8988T (cell line): ENCODE measurements at places on chromosomes 16 and 17.
A peak's percentile ranks its signal among the peaks of the same experiment; 100 is the strongest.

GRCh38 chr16:68252383-68252782 lies 7.2 kb downstream of the PLA2G15 start:
- no peak for DNase-seq

- DNase-seq, result no peak
Measured at GRCh38 chr16:48511071-48511540, 98.9 kb downstream of the N4BP1 start.

GRCh38 chr16:496097-496886 lies 31.2 kb upstream of the CAPN15 start:
- DNase-seq, result no peak

DNA sequence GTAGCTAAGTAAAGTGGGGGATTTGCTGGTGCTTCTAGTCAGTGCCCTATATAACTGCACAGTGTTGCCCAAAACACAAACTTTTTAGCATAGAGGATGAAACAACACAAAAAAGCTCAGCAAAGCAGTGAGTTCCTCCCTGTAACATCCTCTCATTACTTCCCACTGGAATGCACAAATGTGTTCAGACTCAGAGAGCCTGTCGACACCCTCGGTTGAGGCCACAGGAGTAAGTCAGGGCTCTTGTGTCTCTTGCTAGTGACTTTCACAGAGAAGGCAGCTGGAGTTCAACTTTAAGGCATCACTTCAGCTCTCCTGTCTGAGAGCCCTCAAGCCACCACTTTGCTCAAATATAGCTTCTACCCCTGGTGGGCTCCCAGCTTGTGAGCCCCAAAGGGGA lies 107.2 kb upstream of the NETO2 start:
- DNase-seq, result no peak

GRCh38 chr17:75785016-75785890 lies 647 bp downstream of the UNK start:
- DNase-seq, result no peak

DNA sequence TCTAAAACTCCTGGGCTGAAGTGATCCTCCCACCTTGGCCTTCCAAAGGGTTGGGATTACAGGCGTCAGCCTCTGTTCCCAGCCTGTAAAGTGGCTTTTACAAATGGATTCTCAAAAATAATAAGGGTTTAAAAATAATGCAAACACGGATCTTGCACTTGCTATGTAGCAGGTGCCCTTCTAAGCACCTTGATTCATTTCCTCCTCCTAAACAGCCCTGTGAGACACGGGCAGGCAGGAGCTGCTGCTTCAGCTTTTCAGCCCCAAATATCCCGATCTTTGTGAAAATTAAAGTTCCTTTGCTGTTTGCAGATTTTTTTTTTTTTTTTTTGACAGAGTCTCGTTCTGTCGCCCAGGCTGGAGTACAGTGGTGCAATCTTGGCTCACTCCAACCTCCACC lies 31.7 kb downstream of the NAGPA start:
- no peak for DNase-seq

- no peak for DNase-seq
Measured at GRCh38 chr16:3716831-3717234, 491 bp downstream of the TRAP1 start.

DNA sequence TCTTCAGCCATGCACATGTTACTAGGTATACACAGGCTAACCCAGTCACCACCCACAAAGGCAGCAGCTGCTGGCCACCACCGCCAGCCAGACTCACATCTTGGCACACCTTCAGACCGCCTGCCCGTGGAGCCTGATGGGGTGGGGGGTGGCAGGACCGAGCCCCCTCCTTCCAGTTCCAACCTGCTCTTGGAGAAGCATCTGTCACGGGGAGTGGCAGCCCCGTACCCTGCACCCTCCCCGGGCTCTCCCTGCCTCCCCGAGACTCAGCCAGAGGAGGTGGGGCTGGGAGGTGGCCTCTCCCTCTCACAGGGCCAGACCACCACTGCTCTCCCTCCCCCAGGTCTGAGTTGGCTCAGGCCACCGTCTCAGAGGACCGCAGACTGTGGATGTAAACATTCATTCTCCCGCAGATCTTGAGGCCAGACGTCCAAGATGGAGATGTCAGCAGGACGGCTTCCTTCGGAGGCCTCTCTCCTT lies 11.3 kb upstream of the RBFOX3 start:
- peak; percentile 6 for DNase-seq

GRCh38 chr17:28718333-28719020 lies 809 bp upstream of the RAB34 start:
- no peak for DNase-seq

DNA sequence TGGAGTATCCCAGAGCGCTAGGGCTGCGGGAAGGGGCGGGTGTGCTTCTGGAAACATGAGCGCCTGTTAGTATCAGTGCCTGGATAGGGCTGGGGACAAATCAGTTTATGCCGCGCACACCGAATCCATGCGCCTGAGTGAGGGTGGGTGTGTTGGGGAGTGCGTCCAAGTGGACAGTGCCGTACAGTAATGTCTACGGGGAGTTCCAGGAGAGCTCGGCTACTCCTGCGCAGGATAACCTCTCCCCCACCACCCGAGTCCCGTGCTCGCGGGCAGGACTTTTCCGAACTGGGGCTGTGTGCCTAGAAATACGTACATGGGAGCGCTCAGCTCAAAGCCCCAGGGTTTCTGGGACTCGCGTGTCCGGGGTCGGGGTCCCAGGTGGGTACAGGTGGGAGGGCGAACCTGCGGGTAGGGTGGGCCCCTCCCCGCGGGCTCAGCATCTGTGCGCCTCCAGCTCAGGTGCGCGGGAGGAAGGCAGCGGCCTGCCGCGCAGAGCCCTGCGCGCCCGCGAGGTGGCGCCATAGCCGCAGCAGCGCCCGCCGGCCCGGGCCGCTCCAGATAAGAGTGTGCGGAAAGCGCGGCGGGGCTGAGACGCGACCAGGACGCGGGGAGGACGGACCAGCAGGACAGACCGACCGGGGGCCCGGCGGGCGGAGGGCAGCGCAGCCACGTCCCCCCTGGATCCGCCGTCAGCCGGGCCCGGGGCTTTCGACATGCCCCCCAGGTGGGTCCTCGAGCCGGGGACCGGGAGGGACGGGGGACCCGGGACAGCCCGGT lies at the start of gene HIC1:
Gene HIC1 (plus strand): TSS at position 592 of the 780 bp plus-strand sequence. CDS start 1,588 bp downstream, outside the sequence.
- peak; percentile 98 for DNase-seq

- no peak for DNase-seq
Measured at GRCh38 chr16:48064971-48065370, 90.8 kb downstream of the ABCC12 start.

DNA sequence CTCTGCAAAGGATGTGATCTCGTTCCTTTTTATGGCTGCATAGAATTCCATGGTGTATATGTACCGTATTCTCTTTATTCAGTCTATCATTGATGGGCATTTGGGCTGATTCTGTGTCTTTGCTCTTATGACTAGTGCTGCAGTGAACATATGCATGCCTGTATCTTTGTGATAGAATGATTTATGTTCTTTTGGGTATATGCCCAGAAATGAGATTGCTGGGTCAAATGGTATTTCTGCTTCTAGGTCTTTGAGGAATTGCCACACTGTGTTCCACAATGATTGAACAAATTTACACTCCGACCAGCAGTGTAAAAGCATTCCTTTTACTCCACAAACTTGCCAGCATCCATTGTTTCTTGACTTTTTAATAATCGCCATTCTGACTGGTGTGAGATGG lies 60.2 kb upstream of the ADORA2B start:
- no peak for DNase-seq

DNA sequence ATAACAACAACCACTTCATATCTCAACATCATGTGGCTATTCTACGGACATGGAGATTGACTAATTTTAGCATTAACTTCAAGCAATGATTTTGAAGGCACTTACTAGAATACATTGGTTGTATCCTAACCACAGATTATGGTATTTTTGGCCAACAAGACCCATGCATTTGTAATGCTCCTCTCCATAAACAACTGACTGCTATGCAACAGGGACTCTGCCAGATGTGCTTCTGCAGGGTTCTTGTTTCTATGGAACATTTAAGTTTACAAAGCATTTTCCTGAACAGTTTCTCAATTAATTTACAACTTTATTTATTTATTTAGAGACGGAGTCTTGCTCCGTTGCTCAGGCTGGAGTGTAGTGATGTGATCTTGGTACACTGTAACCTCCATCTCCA lies 178.0 kb downstream of the PARN start:
- no peak for DNase-seq

GRCh38 chr16:47018223-47018891 lies 44.9 kb upstream of the DNAJA2 start:
- peak; percentile 87 for DNase-seq

DNA sequence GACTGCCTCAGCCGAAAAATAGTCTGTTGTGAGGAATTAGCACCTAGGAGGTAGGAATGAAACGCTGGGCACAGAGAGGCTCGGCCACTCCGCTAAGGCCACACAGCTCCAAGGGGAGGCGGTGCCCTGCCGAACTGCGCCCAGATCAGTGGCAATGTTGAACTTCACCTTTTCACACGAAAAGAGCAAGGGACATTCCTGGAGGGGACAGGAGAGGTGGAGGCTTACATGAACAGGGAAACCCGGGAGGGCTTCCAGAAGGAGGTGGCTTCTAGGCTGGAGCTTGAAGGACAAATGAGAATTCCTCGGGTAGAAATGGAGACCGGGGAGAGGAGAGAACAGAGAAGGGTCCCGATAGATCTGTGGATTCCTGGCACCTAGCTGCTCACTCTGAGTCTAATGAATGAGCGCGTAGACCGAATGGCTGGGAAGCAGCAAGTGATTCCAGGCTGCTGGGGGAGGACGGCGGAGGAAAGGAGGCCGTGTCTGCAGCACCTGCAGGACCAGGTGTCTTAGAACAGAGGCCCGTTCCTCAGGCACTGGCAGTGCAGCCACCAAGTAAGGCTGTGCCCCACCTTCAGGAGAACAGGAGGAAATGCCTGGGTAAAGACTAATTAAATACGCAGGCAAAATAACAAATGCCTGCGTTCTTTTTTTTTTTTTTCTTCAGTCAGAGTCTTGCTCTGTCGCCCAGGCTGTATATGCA lies 722 bp upstream of the SLC38A10 start:
- peak; percentile 62 for DNase-seq

DNA sequence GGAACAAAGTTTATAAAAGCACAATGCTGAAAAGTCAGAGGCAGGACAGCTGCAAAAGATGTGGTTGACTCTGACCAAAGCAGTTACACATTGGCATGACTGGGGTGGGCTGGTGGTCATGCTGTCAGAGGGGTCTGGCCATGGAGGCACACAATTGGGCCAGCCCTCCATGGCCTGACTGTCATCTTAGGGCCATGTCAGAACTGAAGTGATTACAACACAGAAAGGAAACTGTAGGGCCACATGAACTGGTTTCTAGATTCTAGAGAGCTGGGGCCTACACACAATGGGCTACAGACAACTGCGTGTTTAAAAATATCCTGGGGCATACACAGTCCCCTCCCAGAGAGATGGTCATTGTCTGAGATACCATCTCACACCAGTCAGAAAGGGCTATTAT lies 380.6 kb downstream of the GRIN2A start:
- no peak for DNase-seq
